Caudate nucleus (tissue), 63 donors: ENCODE measurements at places on chromosomes 5 and 9.

DNA sequence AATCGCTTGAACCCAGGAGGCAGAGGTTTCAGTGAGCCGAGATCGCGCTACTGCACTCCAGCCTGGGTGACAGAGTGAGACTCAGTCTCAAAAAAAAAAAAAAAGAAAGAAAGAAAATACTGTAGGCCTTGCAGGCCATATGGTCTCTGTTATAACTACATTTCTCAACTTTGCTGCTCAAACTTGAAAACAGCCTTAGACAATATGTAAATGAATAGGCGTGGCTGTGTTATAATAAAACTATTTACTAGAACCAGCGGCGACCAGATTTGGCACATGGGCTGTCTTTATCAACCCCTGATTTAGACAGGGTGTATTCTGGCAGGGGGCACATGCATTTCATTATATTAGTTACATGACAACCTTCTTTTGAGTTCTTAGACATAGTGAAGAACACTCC lies 130.0 kb downstream of the C9orf152 start:
- no peak for DNase-seq

DNA sequence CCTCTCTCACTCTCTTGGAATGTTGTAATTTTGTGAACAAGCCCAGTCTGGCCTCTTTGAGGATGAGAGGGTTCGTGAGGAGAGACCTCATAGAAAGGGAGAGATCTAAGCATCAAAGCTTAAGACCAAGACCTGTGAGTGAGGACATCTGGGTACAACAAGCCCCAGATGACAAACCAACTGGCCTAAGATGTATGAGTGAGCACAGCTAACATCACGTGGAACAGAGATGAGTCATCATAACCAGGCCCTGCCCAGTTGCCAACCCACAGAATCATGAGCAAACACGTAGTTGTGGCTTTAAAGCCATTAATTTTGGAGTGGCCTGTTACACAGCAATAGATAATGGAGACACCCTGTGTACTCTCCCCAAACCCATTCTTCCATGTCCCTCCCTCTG lies 439.1 kb upstream of the KIF2A start:
- no peak for DNase-seq

GRCh38 chr5:164184158-164184557 lies 678.7 kb downstream of the MAT2B start:
- DNase-seq = no peak

DNA sequence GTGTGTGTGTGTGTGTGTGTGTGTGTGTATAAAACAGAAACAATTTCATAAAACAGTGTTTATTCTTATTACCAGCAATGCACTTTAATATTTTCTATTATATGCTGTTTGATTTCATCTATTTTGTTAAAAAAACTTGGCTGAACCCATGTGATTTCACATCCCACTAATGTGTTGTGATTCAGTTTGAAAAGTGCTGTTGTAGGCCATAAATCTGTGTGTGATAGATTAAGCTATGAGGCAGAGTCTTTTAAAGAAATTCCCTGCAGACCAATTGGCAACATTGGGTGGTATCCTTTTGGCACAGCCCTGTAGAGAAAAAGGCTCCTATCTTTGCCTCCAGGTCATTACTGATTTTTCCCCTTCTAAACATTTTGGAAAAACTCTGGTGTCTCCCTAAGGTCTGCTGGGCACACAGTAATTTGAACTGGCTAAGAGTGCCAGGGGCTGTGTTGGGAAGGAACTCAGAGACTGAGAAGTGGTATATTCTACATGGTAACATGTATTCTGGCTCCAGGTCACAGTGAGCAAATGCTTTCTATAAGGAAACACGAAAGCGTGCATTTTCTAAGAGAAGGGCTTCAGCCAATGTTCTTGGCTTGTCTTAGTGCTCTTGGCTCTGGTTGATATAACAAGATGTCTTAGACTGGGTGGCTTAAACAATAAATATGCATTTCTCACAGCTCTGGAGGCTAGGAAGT lies 4.5 kb downstream of the CAMK4 start:
- DNase-seq = no peak

- DNase-seq = no peak
Measured at GRCh38 chr5:80246995-80247729, 8.7 kb downstream of the SERINC5 start.

GRCh38 chr9:69834591-69835184 lies 14.1 kb downstream of the CFAP95 start:
- DNase-seq = no peak

- DNase-seq = no peak
Measured at GRCh38 chr9:126373241-126373640, 46.6 kb downstream of the MVB12B start.

DNA sequence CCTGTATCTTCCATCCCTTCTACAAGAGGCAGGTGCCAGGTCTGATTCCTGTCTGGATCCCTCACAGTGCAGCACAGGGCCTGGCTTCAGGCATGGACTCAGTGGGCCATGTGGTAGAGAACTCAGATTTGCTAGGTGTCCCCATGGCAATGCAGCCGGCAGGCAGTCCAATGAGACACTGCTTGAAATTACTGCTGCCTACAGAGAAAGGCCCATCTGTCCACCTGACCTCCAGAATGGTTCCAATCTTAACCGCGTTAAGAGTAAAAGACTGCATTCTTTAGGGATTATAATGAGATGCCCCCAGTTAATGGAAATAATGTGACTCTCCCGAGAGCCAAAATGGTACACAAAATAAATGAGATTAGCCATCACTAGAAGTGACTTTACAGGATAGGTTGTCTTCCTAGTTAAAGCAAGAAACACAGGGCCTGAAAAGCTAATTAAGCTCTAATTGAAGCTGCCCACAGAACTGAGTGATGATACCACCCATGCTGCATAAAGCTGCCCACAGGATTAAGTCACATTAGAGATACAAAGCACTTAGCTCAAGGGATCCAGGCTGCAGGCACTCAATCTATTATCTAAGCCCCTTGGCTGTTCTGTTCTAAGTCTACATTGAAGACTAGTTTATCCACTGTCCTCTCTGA lies 11.4 kb downstream of the FAM193B start:
- DNase-seq = no peak

DNA sequence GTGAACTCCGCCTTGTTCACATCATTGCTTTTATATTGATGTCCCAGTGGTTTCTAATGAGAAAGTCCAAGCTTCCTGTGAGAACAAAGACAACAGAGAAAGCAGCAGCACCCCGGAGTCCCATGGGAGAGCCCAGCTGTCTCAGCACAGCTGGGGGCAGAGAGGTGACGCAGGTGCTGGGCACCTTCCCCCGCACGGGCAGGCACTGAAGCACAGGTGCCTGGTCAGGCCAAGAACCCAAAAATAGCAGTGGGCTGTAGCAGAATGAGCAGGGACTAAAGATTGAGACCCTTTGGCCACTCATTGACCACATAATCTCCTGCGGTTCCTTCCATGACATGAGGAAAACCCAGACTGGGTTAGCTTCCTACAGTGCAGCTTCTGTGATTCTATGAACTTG lies 18.8 kb downstream of the SRD5A1 start:
- DNase-seq = no peak

DNA sequence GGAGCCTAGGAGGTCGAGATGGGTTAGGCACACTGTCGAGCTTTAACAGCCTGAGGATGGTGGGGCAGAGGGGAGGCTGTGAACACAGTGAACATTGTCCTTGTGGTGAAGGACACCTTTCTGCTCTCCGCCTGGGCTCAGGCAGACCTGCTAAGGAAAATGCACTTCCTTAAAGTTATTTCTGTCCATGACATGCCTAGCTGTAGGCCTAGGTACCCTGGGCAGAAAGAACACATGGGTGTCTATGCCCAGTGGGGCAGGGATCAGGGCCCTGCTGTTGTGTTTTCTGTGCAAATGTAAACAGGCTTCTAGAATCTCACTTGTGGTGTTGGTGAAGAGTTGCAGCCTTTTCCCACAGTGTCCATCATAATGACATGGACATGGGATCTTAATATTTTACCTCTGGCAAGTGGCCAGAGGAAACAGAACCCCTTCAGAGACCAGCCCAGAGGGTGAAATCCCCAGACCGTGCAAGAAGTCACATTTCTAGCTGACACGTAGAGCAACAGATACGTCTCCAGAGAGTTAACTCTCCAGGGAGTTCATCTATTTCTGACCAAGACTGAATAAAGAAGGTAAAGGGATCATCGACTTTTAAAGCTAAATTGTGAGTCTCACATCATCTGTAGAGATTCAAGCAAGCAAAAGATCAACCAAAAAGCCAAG lies 79.2 kb downstream of the C9orf152 start:
- no peak for DNase-seq

DNA sequence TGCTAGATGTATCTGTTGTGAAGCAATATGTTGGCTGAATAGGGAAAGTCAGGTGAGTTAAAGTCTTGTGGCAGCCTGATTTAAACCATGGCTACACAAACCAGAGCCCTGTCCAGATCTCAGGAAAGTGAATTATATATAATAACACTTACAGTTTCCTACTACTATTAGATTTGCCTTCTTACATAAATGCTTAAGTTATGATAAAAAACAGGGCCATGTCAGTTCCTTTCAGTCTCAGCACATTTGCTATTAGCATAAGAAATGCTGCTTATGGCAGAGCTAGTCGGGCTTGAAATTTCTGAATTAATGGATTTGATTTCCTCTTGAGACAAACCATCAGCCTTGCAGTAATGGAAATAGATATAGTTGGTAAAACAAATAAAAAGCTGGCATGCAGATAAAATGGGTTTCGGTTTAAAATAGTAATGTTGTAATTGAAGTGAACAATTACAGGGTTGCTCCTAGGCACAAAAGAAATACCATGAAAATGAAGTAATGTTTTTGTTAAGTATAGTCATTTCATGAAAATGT lies 664.2 kb upstream of the ZNF608 start:
- DNase-seq = no peak

DNA sequence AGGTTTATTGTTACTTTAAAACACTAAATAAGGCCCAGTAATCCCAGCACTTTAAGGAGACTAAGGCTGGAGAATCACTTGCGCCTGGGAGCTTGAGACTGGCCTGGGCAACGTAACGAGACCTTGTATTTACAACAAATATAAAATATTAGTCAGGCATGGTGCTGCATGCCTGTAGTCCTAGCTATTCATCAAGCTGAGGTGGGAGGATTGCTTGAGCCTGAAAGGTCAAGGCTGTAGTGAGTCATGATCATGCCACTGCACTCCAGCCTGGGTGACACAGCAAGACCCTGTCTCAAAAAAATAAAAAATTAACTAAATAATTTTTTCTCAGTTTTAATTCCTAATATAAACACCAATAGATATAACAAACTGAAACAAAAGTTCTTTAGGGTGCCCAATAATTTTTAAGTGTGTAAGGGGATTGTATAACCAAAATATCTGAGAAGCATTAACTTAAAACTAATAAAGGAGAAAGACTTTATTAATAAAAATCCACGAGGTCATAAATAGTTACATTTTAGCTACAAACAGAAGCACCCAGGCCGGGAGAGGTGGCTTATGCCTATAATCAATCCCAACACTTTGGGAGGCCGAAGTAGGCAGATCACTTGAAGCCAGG lies 32.7 kb downstream of the FAM13B start:
- DNase-seq = no peak

DNA sequence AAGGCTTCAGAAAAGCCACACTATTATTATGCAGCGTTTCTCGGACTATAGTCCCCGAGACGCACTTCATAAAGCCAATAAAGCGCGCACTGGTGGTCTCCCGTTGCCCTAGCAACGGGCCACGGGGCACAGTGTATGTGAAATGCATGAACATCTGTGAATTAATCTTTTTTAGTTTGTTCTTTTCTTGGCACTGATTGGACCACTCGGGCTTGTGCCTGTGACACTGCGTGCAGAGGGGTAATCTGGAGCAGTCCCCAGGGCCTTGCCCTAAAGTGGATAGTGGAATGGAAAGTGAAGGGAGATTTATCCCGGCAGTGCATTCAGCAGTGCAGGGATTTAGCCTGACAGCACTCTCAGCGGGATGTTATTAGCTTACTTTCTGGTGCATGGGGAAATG lies 92.1 kb downstream of the TLE4 start:
- no peak for DNase-seq
